Activated T-helper 1 cell treated with anti-CD3 and anti-CD28 coated beads, Interleukin-2, amount 50 U/mL, for 16 hours (primary cell): ENCODE measurements at places on chromosomes 11 and 22.

DNA sequence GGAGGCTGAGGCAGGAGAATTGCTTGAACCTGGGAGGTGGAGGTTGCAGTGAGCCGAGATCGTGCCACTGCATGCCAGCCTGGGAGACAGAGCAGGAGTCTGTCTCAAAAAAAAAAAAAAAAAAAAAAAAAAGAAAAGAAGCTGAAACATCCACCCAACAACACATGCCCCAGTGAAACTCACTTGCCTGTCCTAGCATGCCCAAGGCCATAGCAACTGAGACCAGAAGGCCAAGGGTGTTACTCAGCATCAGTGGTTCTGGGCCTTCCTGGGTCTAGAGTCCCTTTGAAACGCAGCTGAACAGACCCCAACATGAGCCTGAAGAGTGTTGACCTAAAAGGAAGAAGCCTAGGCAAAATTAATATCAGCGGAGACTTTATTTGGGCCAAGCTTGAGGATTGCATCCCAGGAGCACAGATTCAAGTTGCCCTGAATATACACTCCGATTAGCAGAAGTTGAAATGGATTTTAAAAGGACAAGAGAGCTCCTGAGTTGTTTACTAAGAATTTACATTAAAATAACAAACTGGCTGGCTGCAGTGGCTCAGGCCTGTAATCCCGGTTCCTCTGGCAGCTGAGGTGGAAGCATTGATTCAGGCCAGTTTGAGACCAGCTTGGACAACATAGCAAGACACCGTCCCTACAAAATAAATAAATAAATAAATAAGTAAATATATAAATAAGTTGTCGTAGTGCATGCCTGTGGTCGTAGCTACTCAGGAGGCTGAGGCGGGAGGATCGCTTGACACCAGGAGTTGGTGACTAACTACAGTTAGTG, 7.0 kb downstream of the PRDX5 start:
- no peak for DNase-seq

DNA sequence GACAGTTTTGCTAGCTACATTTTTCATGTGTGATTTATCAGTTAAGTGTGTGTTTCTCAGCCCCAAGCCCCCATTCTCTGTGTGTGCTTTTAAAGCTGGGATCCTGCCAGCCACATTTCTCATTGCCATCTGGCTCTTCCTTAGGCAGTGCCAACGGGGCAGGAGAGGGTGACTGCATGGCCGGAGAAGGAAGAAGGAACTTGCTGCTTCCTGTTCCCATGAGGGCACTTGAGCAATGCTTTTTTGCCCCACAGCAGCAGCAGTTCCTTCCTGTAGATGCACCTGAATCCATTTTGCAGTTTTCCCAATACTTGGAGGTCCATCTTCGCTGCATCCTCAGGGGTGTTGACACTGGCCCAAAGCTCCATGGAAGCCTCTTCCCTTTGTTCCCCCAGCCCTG, 37.5 kb downstream of the TNRC6B start:
- no peak for DNase-seq

GRCh38 chr11:108786281-108786990, 121.6 kb downstream of the DDX10 start:
- no peak for DNase-seq

- no peak for DNase-seq
These were observed 812.6 kb downstream of the OPCML start for GRCh38 chr11:132719684-132720083.

DNA sequence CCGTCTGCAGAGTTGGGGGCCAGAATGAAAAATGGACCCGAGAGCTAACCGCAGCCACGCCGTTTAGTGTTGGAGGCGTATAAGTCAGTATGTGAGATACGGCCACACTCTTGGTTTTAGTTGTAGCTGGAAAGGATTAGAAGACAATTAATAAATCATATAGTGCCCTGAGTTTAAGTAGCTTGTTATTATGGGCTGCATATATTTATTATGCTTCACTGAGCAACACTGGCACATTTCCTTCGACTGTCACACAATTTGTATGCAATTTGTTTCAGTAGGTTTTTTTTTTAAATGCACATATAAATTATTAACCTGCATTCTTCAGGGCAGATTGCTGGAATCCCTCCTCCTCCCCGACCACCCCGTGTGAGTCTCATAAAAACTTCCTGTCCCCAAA, 56.9 kb downstream of the PKNOX2 start:
- no peak for DNase-seq

DNA sequence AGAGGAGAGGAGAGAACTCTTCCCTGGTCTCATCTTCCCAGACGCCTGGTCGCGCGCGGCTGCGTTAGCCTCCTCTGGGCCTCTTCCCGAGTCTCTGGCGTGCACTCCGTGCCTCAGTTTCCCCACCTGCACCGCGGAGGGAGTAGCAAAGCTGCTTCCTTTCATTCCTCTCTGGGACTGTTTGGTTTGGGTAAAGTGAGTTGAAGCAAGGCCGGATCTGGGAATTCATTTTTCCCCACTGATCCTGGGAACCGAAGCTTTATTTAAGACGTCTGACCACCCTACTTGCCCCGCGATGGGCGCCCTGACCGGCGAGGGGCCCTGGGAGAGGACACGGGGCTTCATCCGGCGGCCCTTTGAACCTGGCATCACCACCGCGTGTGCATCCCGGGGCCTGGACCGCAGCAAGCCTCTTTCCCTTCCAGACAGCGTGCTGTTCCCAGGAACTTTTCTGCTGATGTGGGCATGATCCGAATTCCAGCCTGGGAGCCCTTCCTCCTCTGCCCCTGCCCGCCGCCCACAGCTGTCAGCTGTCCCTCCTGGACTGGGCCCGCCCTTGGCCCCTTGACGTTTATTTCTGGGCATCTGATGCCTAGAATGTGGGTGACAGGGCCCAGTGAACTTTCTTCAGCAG, 758 bp downstream of the LDLRAD3 start:
- no peak for DNase-seq

GRCh38 chr11:81989093-81989492, 744.6 kb downstream of the FAM181B start:
- DNase-seq, result no peak
